ENCODE measurements at places on chromosomes 7 and 10. TPM values are rescaled to one million over a fixed set of nuclear protein-coding genes. Genes with fewer than 3 reads are reported as not detected.

GRCh38 chr7:79340212-79340611 lies 113.3 kb downstream of the MAGI2 start:
- no peak overlapping the region for H3K4me3 ChIP-seq
- no peaks in the 10 kb centered on the region for H3K27me3 ChIP-seq
- H3K36me3 ChIP-seq, result no peaks in the 10 kb centered on the region

DNA sequence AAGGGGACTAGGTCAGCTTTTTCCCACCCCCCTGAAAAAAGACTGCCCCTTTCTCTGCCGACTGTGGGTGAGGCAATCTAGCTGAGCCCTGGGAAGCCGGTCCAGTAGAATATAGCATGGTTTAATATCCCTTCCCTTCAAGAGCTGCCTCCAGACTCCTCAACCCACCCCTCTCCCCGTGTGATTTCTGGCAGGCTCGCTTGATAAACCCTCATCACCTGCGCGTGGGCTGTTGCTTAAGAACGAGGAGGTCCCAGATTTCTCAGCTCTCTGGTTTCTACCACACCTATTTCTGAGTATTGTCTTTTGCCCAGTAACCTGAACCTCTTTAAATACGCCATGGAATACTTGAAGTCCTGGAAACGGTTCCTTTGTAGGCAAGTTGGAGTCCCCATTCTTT lies 2.0 kb upstream of the LRRC4 start:
- no peak for DNase-seq
- H3K27me3 ChIP-seq, result no peaks in the 10 kb centered on the region
- peaks cover 2% of the 10 kb centered on the region for H3K36me3 ChIP-seq
- H3K27ac ChIP-seq, result no peak overlapping the region
- H3K4me3 ChIP-seq, result no peak overlapping the region
- H3K4me1 ChIP-seq, result peaks cover 35% of the 10 kb centered on the region

DNA sequence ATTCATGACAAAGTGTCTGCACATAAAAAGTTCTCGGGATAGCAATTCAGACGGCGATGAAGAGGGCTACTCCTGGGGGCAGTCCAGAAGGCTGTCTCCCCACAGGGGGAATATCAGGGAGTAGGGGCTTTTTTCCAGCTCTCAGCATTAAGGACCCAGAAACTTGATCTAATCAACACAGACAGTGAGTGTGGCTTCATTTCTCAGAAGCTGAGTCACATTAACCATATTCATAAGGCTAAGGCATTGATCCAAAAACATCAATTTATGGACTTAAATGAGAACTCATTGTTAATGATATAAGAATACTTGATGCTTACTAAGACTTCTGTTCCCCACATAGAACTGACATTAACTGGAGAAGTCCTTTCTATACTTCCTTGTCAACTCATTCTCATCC lies 87.5 kb upstream of the AOAH start:
- no peak overlapping the region for H3K4me3 ChIP-seq
- H3K27ac ChIP-seq, result no peak overlapping the region
- no peak for DNase-seq
- no peaks in the 10 kb centered on the region for H3K36me3 ChIP-seq
- H3K27me3 ChIP-seq, result no peaks in the 10 kb centered on the region

- no peaks in the 10 kb centered on the region for H3K27me3 ChIP-seq
- H3K4me3 ChIP-seq, result no peak overlapping the region
- peak; percentile 80 for DNase-seq
- peaks cover 1% of the 10 kb centered on the region for H3K36me3 ChIP-seq
Measured at GRCh38 chr10:48802611-48803071, 118.0 kb downstream of the WDFY4 start.

DNA sequence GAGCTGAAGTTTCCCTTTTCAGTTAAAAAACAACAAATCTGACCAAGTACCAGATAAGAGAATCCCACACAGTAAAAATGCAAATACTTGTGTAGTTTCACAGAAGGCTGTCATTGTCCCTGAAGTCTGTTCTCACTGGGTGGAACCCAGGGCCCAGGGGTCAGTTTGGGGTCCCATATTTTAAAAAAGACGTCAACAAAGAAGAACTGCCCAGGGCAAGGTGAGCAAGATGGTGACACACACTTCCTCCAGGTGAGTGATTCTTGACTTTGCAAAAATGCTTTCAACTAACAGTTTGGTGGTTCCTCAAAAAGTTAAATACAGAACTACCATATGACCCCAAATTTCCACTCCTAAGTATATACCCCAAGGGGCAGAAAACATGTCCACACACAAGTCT lies 36.8 kb downstream of the PDIA4 start:
- H3K4me3 ChIP-seq, result no peak overlapping the region
- no peak overlapping the region for H3K27ac ChIP-seq
- no peaks in the 10 kb centered on the region for H3K36me3 ChIP-seq
- H3K4me1 ChIP-seq, result peaks cover 11% of the 10 kb centered on the region
- DNase-seq, result no peak

DNA sequence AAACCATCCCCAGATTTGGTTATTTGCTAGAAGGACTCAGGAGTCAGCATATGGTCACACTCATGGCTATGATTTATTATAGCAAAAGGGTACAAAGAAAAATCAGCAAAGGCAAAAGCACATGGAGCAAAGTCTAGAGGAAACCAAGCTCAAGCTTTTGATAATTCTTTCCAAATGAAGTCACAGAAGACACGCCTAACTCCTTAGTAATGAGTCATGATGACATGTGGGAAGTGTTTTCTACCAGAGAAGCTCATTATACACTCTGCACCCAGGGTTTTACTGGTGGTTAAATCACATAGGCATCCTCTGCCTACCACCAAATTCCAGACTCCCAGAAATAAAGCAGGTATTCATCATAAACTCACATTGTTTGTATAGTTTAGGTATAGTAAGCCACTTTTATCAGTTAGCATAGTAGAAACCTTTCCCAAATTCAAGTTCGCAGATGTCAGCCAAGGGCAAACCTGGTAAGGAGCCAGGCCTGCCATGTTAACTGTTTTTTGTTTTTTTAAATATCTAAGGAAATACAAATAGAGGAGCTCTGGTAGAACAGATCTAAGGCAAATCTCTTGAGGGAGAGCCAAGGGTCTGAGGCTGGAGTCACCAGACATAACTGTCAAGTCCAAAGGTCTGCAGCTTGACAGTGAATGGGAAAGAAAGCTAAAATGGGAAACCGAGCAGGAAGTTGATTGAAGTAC lies 15.4 kb upstream of the HIBADH start:
- H3K4me1 ChIP-seq, result no peaks in the 10 kb centered on the region
- DNase-seq, result no peak
- H3K36me3 ChIP-seq, result no peaks in the 10 kb centered on the region
- H3K4me3 ChIP-seq, result no peak overlapping the region

GRCh38 chr7:133052401-133052756 lies 29.5 kb downstream of the CHCHD3 start:
- DNase-seq, result no peak
- H3K27me3 ChIP-seq, result no peaks in the 10 kb centered on the region
- peaks cover 4% of the 10 kb centered on the region for H3K4me1 ChIP-seq
- H3K27ac ChIP-seq, result no peak overlapping the region
- no peak overlapping the region for H3K4me3 ChIP-seq

GRCh38 chr10:94006591-94007550 lies 13.1 kb downstream of the PLCE1 start:
- no peaks in the 10 kb centered on the region for H3K36me3 ChIP-seq
- no peak overlapping the region for H3K4me3 ChIP-seq
- no peak for DNase-seq
- H3K27ac ChIP-seq, result no peak overlapping the region

- peak; percentile 13 for DNase-seq
- H3K36me3 ChIP-seq, result no peaks in the 10 kb centered on the region
- H3K4me1 ChIP-seq, result peaks cover 7% of the 10 kb centered on the region
- peaks cover 17% of the 10 kb centered on the region for H3K27me3 ChIP-seq
- H3K27ac ChIP-seq, result no peak overlapping the region
- no peak overlapping the region for H3K4me3 ChIP-seq
Measured at GRCh38 chr7:98399462-98399861, 1.4 kb downstream of the BAIAP2L1 start.

GRCh38 chr10:76885816-76886215 lies 751.8 kb downstream of the KCNMA1 start:
- no peaks in the 10 kb centered on the region for H3K27me3 ChIP-seq
- H3K4me3 ChIP-seq, result no peak overlapping the region
- H3K4me1 ChIP-seq, result peaks cover 42% of the 10 kb centered on the region
- no peaks in the 10 kb centered on the region for H3K36me3 ChIP-seq
- DNase-seq, result no peak
- H3K27ac ChIP-seq, result no peak overlapping the region

DNA sequence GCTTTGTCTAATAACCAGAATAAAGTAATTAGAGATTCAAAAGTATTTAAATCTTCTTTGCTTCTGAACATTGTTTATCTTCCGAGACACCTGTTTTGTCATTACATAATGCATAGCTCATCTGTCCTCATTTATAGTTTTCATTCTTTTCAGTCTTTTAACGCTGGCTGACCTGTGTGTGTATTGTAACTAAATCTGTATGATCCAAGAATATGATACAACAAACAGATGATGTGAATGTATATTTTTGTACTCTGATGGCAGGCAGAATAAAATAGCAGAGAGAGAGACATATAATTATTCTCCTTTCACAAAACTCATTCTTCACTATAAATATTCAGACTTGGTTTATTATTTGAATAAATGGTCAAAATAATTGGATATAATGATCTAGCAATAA lies 80.6 kb downstream of the ORC5 start:
- peaks cover 18% of the 10 kb centered on the region for H3K36me3 ChIP-seq
- no peak overlapping the region for H3K27ac ChIP-seq
- H3K27me3 ChIP-seq, result no peaks in the 10 kb centered on the region
- no peak for DNase-seq
- no peak overlapping the region for H3K4me3 ChIP-seq

DNA sequence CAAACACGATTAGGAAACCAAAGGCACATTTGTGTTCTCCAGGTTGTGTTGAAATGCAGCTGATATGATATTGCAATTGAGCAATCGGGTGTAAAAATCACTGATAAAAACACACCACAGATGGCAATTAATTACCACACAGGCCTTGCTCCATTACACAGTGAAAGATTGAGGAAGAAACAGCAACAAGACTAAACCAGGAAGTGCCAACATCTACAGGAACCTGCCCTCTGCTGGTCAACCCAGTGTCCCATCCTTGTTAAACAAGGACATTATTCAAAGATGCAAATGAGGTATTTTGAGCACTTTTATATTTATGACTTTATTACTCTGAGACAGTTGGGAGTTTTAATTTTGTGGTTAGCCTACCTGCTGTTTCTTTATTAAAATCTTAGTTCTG lies 765.6 kb upstream of the GHITM start:
- no peaks in the 10 kb centered on the region for H3K4me1 ChIP-seq
- no peak for DNase-seq
- no peak overlapping the region for H3K4me3 ChIP-seq
- H3K27ac ChIP-seq, result no peak overlapping the region
- H3K36me3 ChIP-seq, result no peaks in the 10 kb centered on the region
- H3K27me3 ChIP-seq, result no peaks in the 10 kb centered on the region

GRCh38 chr10:70715853-70716795 lies 43.8 kb downstream of the ADAMTS14 start:
- H3K36me3 ChIP-seq, result no peaks in the 10 kb centered on the region
- no peak for DNase-seq
- no peaks in the 10 kb centered on the region for H3K4me1 ChIP-seq
- H3K27ac ChIP-seq, result no peak overlapping the region
- no peak overlapping the region for H3K4me3 ChIP-seq

DNA sequence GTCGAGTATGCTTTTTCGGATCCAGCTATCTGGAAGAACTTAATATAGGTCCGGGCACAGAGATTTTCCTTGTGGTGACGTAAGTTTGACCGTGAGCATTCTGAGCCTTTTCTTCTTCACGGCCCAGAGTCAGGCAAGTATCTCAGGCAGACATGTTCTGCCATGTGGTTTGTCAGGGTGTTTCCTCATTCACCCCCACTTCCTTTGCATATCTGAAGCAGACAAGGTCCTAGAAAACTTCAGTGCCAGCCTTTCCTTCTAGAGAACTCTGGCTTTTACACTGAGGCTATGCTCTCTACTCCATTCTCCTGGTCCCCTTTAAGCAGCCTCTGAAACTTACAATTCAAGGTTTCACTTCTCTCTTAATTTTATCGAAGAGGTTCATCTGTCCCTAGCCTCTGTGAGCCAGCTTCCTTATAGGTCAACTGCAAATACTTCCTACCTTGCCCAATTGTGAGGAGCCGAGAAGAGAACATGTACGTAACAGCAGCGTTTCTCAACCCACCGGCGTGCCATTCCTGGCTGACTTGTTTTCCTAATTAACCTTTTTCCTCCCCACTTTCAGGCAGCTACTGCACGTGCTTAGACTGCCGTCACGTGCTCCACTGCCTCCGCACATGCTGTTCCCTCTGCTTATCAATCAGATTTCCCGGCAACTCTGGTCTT lies 47.3 kb downstream of the CDCA7L start:
- peaks cover 25% of the 10 kb centered on the region for H3K4me1 ChIP-seq
- H3K4me3 ChIP-seq, result peak overlapping the region; percentile 12
- peaks cover 43% of the 10 kb centered on the region for H3K36me3 ChIP-seq
- peak overlapping the region; percentile 78 for H3K27ac ChIP-seq

DNA sequence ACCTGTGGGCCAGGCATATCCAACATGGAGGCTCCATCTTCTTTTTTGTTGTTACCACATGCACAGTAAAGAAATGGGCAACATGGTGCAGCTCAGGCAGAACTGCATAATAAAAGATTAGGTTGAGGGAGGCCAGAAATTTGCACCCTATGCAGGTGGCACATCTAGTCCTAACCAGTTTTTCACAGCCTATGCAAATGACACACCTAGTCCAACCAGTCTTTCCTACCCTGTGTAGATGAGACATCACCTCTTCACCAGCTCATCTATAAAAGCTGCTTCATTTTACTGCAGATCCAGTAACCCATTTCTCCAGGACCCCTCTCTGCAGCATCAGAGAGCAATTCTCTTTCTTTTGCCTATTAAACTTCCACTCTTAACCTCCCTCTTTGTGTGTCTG lies 411.0 kb upstream of the PCDH15 start:
- no peak overlapping the region for H3K4me3 ChIP-seq
- no peaks in the 10 kb centered on the region for H3K27me3 ChIP-seq
- no peaks in the 10 kb centered on the region for H3K36me3 ChIP-seq
- H3K4me1 ChIP-seq, result no peaks in the 10 kb centered on the region

DNA sequence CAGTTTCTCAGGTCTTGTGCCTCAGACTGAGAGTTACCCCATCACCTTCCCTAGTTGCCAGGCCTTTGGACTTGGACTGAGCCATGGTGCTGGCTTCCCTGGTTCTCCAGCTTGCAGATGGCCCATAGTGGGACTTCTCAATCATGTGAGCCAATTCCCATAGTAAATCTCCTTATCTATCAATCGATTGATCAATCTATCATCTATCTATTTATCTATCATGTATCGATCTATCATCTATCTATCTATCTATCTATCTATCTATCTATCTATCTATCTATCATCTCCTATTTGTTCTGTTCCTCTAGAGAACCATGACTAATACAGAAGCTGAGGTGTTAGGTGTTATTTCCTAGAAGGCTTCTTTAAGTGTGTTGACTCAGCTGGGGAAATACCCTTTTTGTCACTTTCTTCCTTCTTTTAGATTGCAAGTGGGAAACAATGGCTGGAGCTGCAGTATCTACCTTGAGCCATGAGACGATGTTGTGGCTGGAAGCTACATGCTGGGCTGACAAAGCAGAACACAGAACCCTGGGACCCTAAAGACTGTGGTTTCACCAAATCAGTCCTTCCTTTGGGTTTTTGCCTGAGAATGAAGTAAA lies 234.7 kb upstream of the GLI3 start:
- no peak for DNase-seq
- no peaks in the 10 kb centered on the region for H3K4me1 ChIP-seq
- no peaks in the 10 kb centered on the region for H3K27me3 ChIP-seq
- H3K27ac ChIP-seq, result no peak overlapping the region
- no peak overlapping the region for H3K4me3 ChIP-seq
- no peaks in the 10 kb centered on the region for H3K36me3 ChIP-seq

Gene LBX1
- polyA plus RNA-seq, result not detected

Gene HHEX
- polyA plus RNA-seq, result 96.9 TPM

Gene CYP3A7
- polyA plus RNA-seq, result not detected

Gene CCL24
- not detected for polyA plus RNA-seq

Gene CPA4
- not detected for polyA plus RNA-seq
